CD4-positive, alpha-beta T cell treated with Interleukin-4 for 4 hours (primary cell): ENCODE measurements at places on chromosomes 12 and 14.
A peak's percentile ranks its signal among the peaks of the same experiment; 100 is the strongest.

DNA sequence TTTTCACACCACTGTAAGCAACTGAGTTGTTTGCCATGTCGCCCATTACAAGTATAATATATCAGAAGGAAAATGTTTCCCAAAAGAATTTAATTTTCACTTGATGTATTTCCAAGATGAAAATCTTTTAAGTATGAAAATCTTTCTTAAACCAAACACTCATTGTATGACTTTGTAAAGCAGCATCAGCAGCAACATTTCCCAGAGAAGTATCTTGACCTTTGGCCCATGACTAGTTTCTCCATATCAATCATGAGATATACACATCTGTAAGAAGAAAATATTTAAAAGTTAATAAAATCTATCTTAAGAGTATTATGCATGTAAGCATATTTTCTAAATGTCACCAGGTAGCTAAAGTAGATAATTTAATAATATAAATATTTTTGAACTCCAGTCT lies 52.8 kb downstream of the ATP2B1 start:
- no peak for DNase-seq

DNA sequence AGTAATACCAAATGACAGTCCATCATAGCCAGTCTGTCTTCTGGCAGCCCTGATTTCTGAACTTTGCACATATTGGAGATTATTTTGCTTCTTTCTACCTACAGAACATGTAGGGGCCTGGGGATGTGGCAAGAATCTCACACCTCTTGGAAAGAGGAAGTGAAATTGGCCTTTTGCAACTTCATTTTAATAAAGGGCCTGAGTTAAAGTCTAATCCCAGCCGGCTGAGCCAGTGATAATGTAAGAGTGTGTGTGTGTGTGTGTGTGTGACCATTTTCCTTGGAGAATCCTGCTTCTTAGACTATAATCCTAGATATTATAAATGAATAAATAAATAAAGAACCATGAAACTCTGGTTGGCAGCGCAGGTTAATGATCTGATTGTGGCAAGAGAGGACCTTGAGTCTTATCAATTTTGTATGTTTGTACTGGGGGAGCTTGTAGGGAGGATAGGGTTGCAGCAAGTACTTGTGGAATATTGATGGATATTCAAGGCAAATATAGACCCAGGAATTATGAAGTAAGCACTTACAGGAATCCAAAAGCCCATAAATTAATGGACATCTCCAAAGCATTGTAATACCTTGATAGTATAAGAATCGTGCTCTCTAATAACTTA lies 233.2 kb upstream of the AMIGO2 start:
- DNase-seq: no peak

- DNase-seq: no peak
Measured at GRCh38 chr14:68249661-68250451, 430.3 kb downstream of the RAD51B start.

- DNase-seq: peak; percentile 51
Measured at GRCh38 chr14:73612339-73613045, at the start of gene ACOT6. Gene ACOT6, plus strand, starts transcription at chr14:73612517. Its CDS starts 55 bp downstream, at chr14:73612572.

GRCh38 chr14:91841065-91841464 lies 26.3 kb downstream of the TC2N start:
- no peak for DNase-seq

DNA sequence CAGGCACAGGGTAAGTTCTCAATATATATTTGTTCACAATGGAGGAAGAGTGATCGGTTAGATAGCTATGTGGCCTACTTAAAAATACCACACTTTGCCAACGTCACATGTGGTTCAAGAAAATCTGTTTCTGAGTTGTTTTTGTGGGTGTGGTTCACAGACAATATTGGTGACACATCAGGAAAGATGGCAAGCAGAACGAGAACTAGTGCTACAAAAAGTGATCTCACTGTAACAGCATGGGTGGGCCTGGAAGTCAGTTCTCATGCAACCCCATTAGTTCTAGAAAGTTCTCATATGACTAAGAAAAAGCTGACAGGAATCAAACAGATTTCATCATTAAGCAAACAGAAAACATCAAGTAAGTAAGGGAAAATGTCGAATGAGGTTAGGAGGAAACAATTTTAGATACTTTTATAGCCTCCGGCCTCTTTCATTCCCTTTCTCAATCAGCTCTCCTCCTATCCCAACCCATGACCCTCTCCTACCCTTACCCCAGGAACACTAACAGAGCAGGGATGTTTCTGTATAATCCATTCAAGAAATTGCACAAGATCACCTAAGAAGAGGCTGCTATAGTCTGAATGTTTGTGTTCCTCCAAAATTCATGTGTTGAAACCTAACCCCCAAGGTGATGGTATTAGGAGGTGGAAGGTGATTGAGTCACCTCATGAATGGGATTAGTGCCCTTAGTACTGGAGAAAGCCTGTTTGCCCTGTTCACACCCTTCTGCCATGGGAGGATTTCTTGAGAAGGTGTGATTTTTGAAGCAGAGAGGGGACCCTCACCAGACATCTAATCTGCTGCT lies 15.5 kb upstream of the NTN4 start:
- peak; percentile 63 for DNase-seq
